ENCODE measurements at places on chromosomes 16 and 17. TPM values are rescaled to one million over a fixed set of nuclear protein-coding genes. Genes with fewer than 3 reads are reported as not detected.

The OTOA gene
- polyA plus RNA-seq, result not detected

DNA sequence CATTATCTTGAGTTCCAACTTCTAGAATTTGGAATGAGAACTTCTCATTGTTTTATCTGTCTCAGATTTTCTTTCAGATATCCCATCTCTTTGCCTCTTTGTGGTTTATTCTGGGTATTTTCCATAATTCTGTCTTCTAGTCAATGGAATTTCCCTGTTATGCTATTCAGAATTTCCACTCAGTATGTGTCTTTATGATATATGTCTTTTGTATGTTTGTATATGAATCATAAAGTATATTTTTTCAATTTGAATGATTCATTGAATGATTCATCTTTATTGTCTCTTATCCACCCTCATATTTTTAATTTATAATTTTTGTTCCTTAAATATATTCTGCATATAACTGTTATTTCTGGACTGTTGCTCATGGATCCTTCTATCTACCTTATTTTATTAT, 729.7 kb upstream of the GOT2 start:
- H3K36me3 ChIP-seq, result no peaks in the 10 kb centered on the region
- no peaks in the 10 kb centered on the region for H3K4me1 ChIP-seq
- no peaks in the 10 kb centered on the region for H3K27me3 ChIP-seq
- H3K4me3 ChIP-seq, result no peak overlapping the region

DNA sequence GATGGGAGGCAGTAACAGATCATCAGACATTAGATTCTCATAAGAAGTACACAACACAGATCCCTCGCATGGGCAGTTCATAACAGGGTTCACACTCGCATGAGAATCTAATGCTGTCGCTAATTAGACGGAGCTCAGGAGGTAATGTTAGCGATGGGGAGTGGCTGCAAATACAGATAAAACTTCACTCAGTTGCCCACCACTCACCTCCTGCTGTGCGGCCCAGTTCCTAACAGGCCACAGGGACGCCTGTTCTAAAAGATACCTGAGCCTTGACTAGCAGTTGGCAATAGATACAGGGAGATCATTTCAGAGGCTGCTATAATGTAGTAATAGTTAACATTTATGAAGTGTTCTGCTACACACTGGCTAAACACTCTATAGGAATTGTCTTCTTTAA, 4.9 kb downstream of the PTRH2 start:
- peaks cover 22% of the 10 kb centered on the region for H3K4me1 ChIP-seq
- H3K36me3 ChIP-seq, result no peaks in the 10 kb centered on the region
- no peak overlapping the region for H3K27ac ChIP-seq
- DNase-seq, result no peak
- H3K4me3 ChIP-seq, result no peak overlapping the region

- peaks cover 6% of the 10 kb centered on the region for H3K4me1 ChIP-seq
- H3K36me3 ChIP-seq, result no peaks in the 10 kb centered on the region
- no peak overlapping the region for H3K27ac ChIP-seq
Observed at GRCh38 chr16:64292953-64293352, 828.9 kb downstream of the CDH11 start.

GRCh38 chr16:75099738-75100602, 16.6 kb downstream of the LDHD start:
- no peaks in the 10 kb centered on the region for H3K27me3 ChIP-seq
- H3K4me1 ChIP-seq, result peaks cover 43% of the 10 kb centered on the region
- DNase-seq, result peak; percentile 55
- no peak overlapping the region for H3K4me3 ChIP-seq
- peak overlapping the region; percentile 82 for H3K27ac ChIP-seq

DNA sequence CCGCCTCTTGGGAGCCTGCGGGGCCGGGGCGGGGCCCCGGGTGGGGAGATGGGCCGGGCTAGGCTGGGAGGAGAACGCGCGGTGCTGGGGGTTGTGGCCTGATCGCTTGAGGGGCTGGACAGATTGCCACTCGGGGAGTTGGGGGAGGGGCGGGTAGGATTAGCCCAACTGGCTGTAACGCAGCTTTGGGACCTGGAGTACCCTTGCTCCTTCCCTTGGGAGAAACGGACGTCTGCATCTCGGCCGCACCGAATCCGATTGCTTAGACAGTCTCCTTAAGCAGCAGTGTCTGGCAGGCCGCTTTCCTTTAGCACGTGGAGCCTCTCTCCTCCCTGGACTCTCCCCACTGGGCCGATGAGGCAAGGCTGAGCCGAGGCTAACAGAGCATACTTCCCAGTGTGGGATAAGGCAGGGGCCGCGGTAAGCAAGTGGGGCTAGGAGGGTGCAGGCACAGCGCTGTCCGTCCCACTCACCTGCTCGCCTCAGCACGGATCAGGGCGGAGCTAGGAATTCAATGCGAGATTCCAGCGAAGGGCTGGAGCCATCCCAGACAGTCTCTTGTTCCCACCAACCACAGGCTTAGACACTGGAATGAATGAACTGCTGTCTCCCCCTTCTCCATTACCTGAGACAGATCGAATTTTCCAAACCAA, 540 bp upstream of the ACLY start:
- peak overlapping the region; percentile 94 for H3K27ac ChIP-seq
- peaks cover 16% of the 10 kb centered on the region for H3K4me1 ChIP-seq
- H3K27me3 ChIP-seq, result no peaks in the 10 kb centered on the region
- no peak for DNase-seq
- peak overlapping the region; percentile 79 for H3K4me3 ChIP-seq

The MINK1 gene
- 52.3 TPM for polyA plus RNA-seq

The TEKT5 gene
- not detected for polyA plus RNA-seq

GRCh38 chr17:8956465-8956902, 9.0 kb downstream of the PIK3R5 start:
- no peaks in the 10 kb centered on the region for H3K36me3 ChIP-seq
- no peak for DNase-seq
- H3K27me3 ChIP-seq, result no peaks in the 10 kb centered on the region
- H3K4me3 ChIP-seq, result no peak overlapping the region
- no peaks in the 10 kb centered on the region for H3K4me1 ChIP-seq

- H3K4me3 ChIP-seq, result peak overlapping the region; percentile 39
- no peak overlapping the region for H3K27ac ChIP-seq
- no peaks in the 10 kb centered on the region for H3K36me3 ChIP-seq
- no peak for DNase-seq
- H3K27me3 ChIP-seq, result no peaks in the 10 kb centered on the region
Observed at GRCh38 chr17:3944485-3945388, 19.5 kb downstream of the ATP2A3 start.

DNA sequence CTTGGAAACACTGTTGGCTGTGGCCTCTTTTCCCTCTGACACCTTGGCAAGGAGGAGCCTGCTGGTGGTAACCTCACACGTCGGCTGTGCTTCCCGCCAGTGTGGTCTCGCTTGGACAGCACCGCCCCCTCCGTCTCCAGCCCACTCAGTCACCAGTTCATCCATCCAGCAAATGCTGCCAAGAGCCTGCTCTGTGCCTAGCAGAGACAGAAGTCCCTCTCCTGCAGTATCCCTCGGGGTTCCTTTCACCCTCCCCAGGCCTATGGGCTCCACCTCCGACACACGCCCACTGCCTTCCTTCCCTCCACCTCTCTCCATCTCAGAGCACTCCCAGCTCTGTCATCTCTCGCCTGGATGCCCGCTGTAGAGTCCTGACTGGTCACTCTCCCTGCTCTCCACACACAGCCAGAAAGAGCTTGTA, 12.3 kb downstream of the CACNG4 start:
- no peaks in the 10 kb centered on the region for H3K36me3 ChIP-seq
- H3K4me1 ChIP-seq, result peaks cover 8% of the 10 kb centered on the region
- H3K27me3 ChIP-seq, result peaks cover 45% of the 10 kb centered on the region
- H3K4me3 ChIP-seq, result no peak overlapping the region
- no peak overlapping the region for H3K27ac ChIP-seq

The MGRN1 gene
- 20.3 TPM for polyA plus RNA-seq

GRCh38 chr16:841455-842060, 41.0 kb upstream of the GNG13 start:
- no peak overlapping the region for H3K4me3 ChIP-seq
- H3K4me1 ChIP-seq, result no peaks in the 10 kb centered on the region
- DNase-seq, result no peak
- H3K27ac ChIP-seq, result no peak overlapping the region

The MAPT gene
- 0.90 TPM for polyA plus RNA-seq

- no peak overlapping the region for H3K4me3 ChIP-seq
- H3K4me1 ChIP-seq, result peaks cover 62% of the 10 kb centered on the region
- H3K27ac ChIP-seq, result no peak overlapping the region
- no peaks in the 10 kb centered on the region for H3K27me3 ChIP-seq
- H3K36me3 ChIP-seq, result peaks cover 4% of the 10 kb centered on the region
- DNase-seq, result no peak
Observed at GRCh38 chr16:81514568-81515258, 70.1 kb downstream of the CMIP start.

DNA sequence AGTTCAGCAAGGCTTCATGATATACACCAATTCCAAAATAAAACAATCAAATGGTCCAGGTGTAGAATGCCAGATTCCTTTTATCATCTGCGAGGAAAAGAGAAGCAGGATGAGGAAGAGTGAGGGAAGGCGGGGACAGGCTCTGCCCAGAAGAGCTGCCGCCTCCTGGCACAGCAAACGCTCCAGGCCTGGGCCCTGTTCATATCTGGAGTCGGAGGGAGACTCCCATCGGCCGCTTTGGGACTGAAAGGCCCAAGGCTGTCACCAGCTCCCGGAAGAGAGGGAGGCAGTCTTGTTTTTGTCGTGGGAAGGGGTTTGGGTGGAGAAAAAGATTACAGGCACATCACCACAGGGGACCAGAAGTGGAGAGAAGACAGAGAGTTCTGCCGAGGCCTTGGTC, 29.0 kb upstream of the SLC25A19 start:
- peaks cover 56% of the 10 kb centered on the region for H3K36me3 ChIP-seq
- no peak overlapping the region for H3K27ac ChIP-seq
- no peak overlapping the region for H3K4me3 ChIP-seq
- DNase-seq, result no peak
- H3K27me3 ChIP-seq, result no peaks in the 10 kb centered on the region

The XAF1 gene
- 94.8 TPM for polyA plus RNA-seq

The TERB1 gene
- not detected for polyA plus RNA-seq

DNA sequence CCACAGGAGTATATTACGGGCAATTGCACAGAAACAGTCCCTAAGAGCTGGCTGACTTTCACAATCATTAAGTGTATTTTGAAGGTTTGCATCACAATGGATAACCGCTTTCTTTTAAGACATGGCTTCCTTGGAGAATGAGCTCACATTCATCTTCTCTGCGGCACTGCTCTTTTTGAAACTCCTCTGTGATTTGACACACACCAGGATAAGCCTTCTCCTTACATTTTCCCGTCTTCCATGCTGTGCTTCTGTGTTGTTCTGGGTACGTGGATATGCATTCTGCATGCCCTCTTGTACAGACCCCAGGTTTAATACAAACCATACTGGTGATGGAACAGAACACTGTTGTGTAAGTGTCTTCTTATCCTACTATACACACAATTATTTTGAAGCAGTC, 89.5 kb upstream of the METRNL start:
- no peak for DNase-seq
- no peak overlapping the region for H3K4me3 ChIP-seq
- no peaks in the 10 kb centered on the region for H3K36me3 ChIP-seq

- no peak overlapping the region for H3K27ac ChIP-seq
- DNase-seq, result no peak
- no peaks in the 10 kb centered on the region for H3K27me3 ChIP-seq
- peaks cover 32% of the 10 kb centered on the region for H3K4me1 ChIP-seq
- peak overlapping the region; percentile 12 for H3K4me3 ChIP-seq
- H3K36me3 ChIP-seq, result peaks cover 20% of the 10 kb centered on the region
Observed at GRCh38 chr16:13919330-13919682, 648 bp upstream of the ERCC4 start.

The TRPV3 gene
- 0.19 TPM for polyA plus RNA-seq

GRCh38 chr16:73323880-73324279, 276.0 kb upstream of the ZFHX3 start:
- H3K27ac ChIP-seq, result no peak overlapping the region
- no peaks in the 10 kb centered on the region for H3K27me3 ChIP-seq
- no peaks in the 10 kb centered on the region for H3K4me1 ChIP-seq
- no peaks in the 10 kb centered on the region for H3K36me3 ChIP-seq
- peak; percentile 6 for DNase-seq

GRCh38 chr16:7938175-7938574, 605.5 kb downstream of the RBFOX1 start:
- H3K4me3 ChIP-seq, result no peak overlapping the region
- H3K27ac ChIP-seq, result no peak overlapping the region
- peaks cover 6% of the 10 kb centered on the region for H3K27me3 ChIP-seq
- no peaks in the 10 kb centered on the region for H3K36me3 ChIP-seq
- DNase-seq, result no peak
- no peaks in the 10 kb centered on the region for H3K4me1 ChIP-seq

The SCARF1 gene
- polyA plus RNA-seq, result 10.2 TPM

GRCh38 chr17:29562615-29563014, 4.2 kb downstream of the ABHD15 start:
- H3K4me1 ChIP-seq, result peaks cover 29% of the 10 kb centered on the region
- no peak for DNase-seq
- H3K27me3 ChIP-seq, result no peaks in the 10 kb centered on the region
- H3K36me3 ChIP-seq, result no peaks in the 10 kb centered on the region
- H3K4me3 ChIP-seq, result no peak overlapping the region

DNA sequence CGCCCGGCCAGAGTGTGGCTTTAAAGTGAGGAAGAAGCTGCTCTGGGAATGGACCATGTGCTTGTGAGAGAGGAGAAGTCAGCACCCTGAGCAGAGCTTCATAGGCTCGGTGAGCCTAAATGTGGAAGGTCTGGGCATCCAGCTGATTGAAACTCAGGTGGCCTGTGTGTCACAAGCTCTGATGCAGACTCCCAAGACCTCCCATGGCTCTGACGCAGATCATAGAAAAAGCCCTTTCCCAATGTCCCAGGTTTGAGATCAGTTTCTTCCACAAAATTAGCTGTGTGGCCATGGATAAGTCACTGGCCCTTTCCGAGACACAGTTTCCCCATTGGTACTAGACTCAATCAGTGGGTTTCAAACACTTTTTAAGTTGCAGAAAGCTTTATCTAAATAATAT, 180.0 kb upstream of the CCL2 start:
- no peak overlapping the region for H3K4me3 ChIP-seq
- no peaks in the 10 kb centered on the region for H3K36me3 ChIP-seq
- H3K27me3 ChIP-seq, result peaks cover 14% of the 10 kb centered on the region
- H3K4me1 ChIP-seq, result no peaks in the 10 kb centered on the region
- no peak overlapping the region for H3K27ac ChIP-seq

DNA sequence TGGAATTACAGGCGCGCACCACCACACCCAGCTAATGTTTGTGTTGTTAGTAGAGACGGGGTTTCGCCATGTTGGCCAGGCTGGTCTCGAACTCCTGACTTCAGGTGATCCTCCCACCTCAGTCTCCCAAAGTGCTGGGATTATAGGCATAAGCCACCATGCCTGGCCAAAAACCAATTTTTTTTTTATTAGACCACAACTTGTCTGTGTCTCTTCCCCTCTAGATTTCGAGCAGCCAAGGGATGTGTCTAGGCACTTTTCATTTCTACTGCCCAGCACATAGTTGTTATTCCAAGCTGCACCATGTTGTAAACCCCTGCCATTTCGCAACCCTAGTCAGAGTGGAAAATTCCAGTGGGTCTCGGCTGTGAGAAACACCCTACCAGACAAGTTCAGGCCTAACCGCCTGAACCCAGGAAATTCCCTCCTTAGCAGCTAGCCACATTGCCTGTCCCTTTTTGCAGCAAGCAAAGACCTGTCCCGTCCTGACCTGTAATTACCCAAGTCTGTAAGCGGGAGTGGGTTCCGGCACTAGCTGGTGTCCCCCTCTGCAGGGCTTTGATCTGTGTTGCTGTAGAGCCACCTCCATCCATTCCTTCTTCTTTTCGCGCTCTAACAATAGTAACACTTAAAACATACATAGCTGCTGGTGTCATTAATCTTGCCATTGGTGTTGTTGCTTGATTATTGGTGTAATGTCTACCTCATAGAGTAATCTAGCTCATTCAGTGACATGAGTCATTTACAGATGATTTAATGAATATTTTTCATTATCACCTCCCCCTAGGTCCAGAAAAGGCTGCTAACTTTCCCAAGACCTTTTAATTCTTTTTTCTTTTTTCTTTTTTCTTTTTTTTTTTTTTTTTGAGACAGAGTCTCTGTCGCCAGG, 77.3 kb upstream of the ATF7IP2 start:
- H3K4me3 ChIP-seq, result no peak overlapping the region
- no peaks in the 10 kb centered on the region for H3K36me3 ChIP-seq
- no peaks in the 10 kb centered on the region for H3K27me3 ChIP-seq
- H3K27ac ChIP-seq, result no peak overlapping the region
